ENCODE measurements at places on chromosomes 4 and X. TPM values are rescaled to one million over a fixed set of nuclear protein-coding genes. Genes with fewer than 3 reads are reported as not detected.

DNA sequence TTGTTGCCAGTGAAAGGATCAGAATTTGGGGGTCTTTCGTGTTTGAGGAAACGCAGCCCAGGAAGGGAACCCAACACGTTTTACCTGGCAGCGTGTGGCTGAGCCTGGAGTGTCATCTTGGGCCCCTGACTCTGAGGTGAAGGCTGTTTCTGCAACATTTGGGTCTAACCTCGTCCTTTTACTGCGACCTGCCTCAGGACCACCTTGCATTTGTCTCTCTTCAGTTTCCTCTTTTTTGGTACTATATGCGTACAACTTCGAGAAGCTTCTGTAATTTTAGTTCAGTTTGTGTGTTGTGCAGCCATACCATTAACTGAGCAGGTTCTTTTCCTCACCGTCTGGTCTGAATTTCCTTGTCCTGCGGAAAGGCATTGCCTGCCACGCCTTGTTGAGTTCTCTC lies 61.5 kb downstream of the TMEM131L start:
- DNase-seq, result no peak

- DNase-seq, result no peak
Measured at GRCh38 chr4:548976-549375, 27.1 kb downstream of the TMEM271 start.

DNA sequence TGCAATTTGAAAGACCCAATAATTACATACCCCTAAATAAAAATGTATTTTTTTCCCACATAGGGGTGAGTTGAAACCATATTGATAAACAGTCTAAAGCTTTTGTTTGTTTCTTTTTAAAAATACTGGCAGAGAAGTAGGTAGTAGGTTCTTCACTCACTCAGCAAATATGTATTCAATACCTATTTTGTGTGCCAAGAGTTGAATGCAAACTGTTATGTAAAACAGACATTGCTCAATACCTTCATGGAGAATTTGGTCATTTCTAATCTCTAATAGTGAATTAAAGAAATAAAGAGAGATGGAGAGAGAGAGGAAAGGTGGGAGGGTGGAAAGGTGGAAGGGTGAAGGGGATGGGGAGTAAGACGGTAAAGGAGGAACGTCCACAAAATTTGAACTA lies 589.9 kb upstream of the GNPDA2 start:
- no peak for DNase-seq

GRCh38 chr4:19947349-19947748 lies 304.4 kb upstream of the SLIT2 start:
- no peak for DNase-seq

GRCh38 chrX:68238568-68238967 lies 194.7 kb downstream of the OPHN1 start:
- DNase-seq, result no peak

Gene HSFX2
- polyA plus RNA-seq, result 0.49 TPM

GRCh38 chrX:46279925-46280313 lies 265.3 kb downstream of the ZNF674 start:
- DNase-seq, result no peak

DNA sequence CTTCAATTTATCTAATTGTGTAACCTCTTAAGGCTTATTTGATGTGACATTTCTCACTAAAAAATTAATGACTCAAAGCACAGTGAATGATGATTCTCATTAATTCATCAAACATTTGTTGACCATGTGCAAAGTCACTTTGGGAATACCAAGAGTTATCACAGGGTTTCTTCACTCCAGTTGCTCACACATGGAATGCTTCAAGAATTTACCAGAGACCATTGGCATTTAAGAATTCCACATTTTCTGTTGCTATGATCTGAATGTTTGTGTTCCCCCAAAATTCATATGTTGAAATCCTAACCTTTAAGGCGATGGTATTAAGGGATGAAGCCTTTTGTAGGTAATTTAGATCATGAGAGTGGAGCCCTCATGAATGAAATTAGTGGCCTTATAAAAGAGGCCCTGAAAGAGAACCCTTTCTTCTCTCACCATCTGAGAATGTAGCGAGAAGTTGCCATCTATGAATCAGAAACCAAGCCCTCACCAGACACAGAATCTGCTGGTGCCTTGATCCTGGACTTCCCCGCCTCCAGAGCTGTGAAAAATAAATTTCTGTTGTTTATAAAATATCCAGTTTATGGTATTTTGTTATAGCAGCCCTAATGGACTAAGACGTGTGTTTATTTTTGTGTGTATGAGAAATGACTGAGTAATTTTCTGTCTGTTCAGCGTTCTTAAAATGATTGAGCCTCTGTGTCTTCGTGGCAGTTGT lies 16.4 kb upstream of the SRPX start:
- no peak for DNase-seq

Gene DMD
- 16.1 TPM for polyA plus RNA-seq

- no peak for DNase-seq
Measured at GRCh38 chrX:131729295-131729694, 185.4 kb downstream of the OR13H1 start.

DNA sequence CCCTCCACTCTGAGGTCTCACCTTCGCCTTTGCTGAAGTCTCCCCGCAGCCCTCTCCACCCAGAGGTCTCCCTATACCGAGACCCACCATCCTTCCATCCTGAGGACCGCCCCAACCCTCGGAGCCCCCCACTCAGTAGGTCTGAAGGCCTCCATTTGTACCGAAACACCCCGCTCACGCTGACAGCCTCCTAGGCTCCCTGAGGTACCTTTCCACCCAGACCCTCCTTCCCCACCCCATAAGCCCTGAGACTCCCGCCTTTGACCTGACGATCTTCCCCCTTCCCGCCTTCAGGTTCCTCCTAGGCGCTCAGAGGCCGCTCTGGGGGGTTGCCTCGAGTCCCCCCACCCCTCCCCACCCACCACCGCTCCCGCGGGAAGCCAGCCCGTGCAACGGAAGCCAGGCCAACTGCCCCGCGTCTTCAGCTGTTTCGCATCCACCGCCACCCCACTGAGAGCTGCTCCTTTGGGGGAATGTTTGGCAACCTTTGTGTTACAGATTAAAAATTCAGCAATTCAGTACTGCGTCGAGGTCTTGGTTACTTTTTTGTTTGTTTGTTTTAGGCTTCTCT lies 5.0 kb downstream of the SOD3 start:
- no peak for DNase-seq

DNA sequence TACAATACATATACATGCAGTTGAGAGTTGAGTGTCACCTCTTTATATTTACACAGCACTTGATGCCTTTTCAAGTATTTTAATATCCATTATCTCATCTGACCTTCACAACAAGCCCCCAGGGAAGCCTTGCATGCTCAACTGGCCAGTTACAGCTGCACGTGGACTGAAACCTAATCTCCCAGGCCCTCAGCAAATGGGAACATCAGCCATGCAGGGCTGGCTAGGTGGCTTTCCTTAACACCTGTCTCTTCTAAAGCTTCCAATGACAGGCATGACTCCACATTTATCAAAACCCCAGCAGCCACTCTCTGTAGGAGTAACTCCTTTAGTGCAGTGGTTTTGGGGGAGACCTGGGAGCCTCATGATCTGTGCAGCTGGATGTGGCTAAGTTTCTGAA lies 56.4 kb downstream of the PHKA2 start:
- DNase-seq, result no peak

Gene EMCN
- 178 TPM for polyA plus RNA-seq

Gene SPATA4
- 2.3 TPM for polyA plus RNA-seq

GRCh38 chr4:36043901-36044300 lies 200.4 kb downstream of the ARAP2 start:
- no peak for DNase-seq

DNA sequence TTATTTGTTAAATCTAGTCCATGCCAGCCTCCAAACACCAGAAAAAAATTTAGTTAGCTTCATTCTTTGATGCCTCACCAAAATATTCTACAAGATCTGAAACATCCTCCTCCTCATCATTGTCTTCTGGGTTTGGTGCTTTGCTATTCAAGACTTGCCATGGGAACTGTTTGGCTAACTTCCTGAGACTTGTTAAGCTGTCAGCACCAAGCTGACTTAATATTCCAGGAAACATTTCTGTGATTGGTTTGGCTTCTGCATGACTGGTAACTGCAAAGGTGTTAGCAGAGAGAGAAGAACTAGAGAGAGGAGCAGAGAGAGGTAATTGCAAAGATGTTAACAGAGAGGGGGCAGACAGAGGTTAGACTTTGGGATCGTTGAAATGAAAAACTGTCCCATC lies 101.3 kb downstream of the PALLD start:
- DNase-seq, result no peak

GRCh38 chrX:130604882-130605281 lies 203.1 kb downstream of the RBMX2 start:
- DNase-seq, result no peak

- DNase-seq, result no peak
Measured at GRCh38 chrX:20378233-20378920, 111.7 kb upstream of the RPS6KA3 start.

GRCh38 chr4:151700566-151701316 lies 60.1 kb downstream of the GATB start:
- DNase-seq, result no peak

- no peak for DNase-seq
Measured at GRCh38 chrX:87489071-87489470, 28.5 kb upstream of the KLHL4 start.

DNA sequence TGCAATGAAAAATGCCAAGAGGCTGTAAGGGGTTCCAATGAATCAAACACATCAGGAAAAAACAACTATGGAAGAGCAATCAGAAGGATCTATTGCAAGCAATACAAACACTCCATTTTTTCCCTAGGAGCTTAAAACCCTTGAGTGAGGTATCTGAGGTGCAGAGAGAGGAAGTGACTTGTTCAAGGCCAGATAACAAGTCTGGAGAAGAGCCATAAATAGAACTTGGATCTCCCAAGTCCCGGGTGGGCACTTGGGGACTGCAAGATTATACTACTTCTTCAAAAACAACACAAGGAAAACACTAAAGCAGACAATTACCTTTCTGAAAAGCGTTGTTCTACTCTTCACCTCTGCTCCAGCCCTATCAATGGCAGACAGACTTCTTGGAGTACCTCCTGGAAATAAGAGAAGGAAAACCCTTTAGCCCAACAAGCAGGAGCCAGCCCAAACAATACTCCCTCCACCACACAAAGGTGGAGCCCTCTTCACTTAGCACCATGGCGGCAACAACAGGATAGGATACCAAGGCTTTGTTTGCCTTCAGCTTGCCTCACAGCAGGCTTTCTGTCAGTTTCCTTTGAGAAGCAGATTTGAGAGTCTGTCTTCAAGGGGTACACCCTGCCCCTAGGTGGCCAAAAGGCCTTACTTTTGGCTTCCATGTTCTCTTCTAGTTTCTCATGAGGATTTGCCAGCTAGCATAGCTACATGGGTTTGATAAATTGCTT lies 26.0 kb downstream of the AIFM1 start:
- DNase-seq, result no peak

DNA sequence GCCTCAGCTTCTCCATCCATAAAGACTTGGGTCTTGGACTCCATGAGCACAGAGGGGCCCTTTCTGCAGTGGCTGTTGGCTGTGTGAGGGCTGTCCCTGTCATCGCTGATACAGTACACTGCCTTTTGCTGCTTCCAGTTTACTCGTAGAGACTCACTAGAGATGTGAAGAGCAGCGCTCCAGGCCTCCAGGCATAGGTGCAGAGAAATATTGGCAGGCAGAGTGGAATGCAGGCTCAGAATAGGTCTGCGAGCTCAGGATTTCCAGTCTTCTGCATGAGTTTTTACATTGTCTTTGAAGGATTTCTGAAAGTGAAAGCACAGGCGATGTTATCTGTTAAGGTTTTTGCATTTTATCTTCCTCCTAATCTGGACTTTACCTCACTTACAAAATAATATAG lies 97.4 kb downstream of the AASDH start:
- DNase-seq, result no peak

- DNase-seq, result no peak
Measured at GRCh38 chrX:19931146-19931545, 43.7 kb upstream of the SH3KBP1 start.

DNA sequence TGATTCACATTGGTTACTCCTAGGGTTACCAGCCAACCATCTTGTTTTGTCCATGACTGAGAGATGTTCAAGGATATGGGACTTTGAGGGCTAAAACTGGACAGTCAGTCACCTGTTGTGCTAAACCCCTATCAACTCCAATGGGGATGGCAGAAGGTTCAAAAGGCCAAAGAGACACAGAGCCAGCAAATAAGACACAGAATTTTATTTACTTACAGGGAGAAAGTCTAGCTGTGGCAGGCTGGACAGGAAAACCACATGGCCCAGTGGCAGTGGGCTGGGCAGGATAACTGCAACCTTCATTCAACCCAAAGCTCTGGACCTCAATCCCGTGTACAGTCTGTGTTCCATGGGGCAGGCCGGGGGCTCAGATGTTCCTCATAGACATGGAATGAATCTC lies 326.7 kb upstream of the RPS6KA3 start:
- no peak for DNase-seq

DNA sequence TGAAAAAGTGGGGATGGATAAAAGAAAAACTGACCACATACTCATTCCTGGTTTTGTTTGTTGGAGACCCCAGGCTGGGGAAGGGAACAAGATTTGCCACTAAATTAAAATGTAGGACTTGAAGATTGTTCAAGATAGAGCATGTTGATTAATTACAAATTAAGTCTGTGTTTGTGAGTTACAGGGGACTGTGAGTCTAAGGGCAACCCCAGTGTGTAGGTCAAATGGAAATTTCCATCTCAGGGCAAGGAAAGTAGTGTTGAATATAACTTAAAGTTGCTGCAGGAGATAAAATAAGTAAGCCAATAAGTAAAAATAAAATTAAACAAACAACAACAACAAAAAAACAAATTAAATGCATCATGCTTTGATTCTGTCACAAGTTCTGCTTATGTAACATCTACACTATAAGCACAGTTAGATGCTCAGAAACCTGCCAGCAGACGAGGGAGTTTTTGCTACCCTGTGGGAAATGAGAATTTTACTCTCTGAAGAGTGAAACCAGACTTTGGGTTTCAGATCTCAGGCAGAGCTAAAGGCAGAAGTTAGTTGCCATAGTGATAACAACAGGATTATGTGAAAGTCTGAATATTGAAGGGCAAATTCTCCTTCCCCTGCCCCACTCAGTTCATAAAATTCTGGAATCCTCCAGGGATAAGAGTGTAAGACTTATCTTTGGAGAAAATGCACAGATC lies 352.3 kb downstream of the GRXCR1 start:
- no peak for DNase-seq

Gene NUDT10
- 11.7 TPM for polyA plus RNA-seq

DNA sequence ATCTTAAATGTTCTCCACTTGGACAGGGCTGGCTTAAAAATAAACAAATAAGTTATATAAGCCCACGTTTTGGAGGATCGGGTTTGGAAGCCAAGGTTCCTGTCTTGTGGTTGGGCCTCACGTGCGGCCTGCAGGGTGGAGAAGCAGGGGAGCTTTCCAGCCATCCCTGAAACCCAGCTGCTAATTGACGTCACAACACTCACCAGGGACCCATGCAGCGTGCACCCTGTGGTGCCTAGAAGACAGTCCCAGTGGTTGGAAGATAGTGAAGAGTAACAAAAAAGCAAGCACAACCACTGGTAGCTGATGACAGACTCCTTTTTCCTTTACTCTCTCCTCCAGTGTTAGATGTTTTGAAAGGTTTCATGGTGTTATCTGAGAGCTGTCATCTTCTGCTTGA lies 142.0 kb upstream of the RBPJ start:
- DNase-seq, result no peak

Gene ASB12
- 0.32 TPM for polyA plus RNA-seq

- DNase-seq, result no peak
Measured at GRCh38 chrX:10286195-10286594, 129.4 kb downstream of the CLCN4 start.
